DMS 273 treated with DMSO at 0.1 percent for 48 hours (cell line): ENCODE measurements at places on chromosomes 16 and 17.

GRCh38 chr16:59470556-59470955 lies 736.4 kb upstream of the GOT2 start:
- DNase-seq = no peak

- peak; percentile 76 for DNase-seq
Measured at GRCh38 chr17:8118769-8119580, 661 bp upstream of the ALOXE3 start.

DNA sequence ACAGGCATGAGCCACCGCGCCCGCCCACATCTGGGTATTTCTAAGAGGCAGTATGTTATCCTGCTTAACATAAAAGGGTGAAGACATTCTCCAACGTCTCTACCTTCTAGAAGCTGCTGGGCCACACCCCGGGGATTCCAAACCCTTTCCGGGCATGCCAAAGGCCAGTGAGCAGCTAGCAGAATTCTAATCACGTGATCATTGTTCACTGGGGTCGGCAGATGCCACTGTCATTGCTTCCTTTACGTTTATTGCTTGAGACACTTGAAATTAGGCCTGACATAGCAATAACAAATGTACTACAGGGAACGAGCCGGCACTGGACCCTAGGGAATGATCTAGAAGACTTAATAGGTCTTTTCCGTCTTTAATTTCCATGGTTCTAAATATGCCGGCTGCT lies 141.2 kb upstream of the ZFHX3 start:
- DNase-seq = no peak

DNA sequence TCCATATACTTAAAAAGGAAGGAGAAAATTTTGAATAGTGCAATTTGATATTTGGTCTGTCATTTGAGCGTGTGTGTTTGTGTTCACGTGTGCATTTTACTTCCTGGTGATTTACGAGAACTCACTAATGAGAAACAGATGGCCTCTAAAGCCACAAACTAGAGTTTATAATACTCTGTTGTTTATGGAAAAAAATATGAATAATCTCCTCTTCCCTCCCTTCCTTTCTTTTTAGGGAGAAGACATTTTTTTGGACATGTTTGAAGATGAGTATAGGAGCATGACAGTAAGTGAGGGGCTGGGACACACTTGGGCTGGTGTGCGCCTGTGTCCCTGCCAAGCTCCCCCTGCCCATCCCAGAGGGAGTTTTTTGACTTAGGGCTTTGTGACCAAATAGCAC lies 102.7 kb downstream of the CLEC16A start:
- DNase-seq = peak; percentile 26

DNA sequence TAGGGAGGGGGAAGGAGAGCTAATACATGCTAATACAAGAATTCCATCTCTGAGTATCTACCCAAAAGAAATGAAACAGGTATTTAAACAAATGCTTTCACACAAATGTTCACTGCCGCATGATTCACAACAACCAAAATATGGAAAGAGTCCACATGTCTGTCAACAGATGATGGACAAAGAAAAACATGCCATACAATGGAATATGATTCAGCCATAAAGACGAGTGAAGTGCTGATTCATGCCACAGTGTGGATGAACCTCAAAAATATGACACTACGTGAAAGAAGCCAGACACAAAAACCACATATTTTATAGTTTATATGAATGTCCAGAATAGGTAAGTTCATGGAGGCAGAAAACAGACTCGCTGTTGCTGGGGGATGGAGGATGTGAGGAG lies 321.4 kb downstream of the FOXL1 start:
- no peak for DNase-seq

- DNase-seq = no peak
Measured at GRCh38 chr17:18267366-18267765, 6.9 kb downstream of the MIEF2 start.

DNA sequence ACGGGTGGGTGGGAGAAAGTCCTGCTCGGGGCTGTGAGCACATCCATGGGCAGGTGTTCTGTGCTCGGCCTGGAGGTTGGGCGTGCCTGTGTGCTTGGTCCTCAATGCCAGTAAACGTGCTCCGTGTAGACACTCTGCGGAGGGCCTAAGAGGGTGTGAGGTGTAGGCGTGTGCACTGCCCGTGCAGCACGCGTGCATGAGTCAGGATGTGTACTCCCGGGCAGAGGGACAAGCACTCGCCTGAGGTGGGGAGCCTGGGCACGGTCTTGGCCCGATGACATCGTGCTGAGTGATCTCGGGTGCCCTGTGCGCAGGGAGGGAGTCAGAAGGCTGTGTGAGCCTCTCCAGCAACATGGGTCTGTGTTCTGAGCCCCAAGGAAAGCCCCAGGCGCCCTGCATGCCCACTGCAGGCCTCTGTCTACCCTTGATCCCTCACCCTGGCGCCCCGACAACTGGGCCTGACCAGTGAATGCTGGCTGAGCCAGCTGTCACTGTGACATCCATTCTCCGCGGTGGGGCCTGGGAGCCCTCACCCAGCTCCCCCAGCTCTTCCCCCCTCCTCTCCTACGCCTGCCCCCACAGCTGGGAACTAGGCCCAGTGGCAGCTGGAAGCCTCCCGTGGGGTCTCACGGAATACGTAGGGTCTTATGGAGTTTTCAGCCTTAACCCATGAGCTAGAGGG lies 23.5 kb upstream of the NXPH3 start:
- DNase-seq = no peak
